ENCODE measurements at places on chromosomes 5 and 9.

DNA sequence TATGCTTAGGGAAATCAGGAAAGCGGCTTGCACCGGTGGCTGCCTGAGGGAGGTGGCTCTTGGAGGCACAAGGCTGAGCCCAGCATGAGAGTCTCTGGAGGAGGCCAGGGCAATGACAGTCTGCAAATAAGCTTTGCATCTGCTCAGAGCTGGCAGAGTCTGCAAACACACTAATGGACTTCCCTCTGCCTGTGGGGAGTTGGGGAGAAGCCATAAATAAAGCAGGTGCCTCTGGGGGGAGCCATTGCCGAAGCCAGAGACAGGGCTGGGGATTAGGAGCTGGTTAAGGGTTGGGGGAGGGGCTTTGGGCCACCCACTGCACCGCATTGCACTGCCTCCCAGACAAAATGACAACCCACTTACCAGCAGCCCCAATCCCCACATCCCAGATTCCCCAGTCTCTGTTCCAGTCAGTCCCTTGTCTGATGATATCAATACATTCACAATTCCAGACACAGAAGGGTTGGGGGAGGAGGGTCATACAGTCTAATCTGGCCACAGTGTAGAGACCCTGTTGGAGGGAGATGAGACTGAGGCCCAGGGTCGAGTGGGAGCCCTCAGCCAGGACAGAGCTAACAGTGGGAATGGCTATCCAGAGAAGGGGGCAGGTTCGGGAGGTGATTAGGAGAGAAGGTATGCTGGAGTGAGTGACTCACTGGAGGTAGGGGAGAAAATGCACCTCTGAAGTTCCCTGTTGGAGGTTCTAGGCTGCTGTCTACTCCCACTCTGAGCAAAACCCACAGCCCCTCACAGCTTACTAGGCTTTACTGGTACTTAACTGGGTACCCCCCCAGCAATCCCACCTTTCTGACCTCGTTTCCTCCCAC lies 53.7 kb downstream of the PAX5 start:
- DNase-seq = no peak

DNA sequence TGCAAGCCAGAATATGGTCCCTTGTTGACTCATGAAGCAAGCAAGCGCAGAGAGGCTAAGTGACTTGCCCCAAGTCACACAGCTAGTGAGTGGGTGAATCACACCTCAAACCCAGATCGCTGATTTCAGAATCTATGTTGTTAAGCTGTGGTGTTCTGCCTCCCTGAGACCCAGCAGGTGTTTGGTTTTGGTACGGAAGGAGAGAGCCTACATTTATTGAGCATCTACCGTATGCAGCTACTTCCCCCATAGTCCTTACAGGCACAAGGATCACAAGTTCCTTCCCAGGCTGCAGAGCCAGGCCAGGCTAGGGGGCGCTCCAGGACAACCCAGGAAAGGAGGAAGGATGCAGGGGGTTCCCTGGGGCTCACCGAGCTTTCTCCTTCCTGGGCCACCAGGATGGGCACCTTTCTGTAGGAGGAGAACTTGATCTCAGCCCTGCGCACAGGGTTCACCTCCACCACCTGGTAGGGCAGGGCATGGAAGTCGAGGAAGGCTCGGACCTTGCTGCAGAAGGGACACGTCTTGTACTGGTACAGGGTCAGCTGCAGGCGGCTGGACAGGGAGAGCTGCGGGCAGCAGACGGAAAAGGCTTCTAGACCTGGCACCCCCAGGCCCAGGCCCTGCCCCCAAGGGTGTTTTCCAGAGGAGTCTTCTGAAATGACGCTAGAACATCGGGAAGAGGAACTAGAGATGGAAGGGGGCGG lies 2.5 kb downstream of the PTGES2 start:
- peak; percentile 50 for DNase-seq

DNA sequence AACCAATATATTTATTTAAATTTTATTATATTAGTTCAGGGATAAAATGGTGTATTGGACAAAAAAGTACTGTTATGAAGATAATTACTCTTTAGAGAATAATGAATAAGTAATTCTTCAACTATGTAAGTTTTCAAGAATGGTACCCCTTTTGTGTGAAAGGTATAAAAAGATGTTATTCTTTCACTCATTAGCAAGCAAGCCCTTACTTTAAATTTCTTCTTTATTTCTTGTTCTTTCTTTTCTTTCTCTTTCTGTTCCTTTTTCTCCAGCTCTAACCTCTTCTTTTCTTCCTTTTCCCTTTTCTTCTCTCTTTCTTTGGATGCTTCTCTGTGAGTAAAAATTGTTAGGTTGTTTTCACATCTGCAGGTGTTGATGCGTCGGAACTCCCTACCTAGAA lies 63.2 kb upstream of the RICTOR start:
- no peak for DNase-seq

DNA sequence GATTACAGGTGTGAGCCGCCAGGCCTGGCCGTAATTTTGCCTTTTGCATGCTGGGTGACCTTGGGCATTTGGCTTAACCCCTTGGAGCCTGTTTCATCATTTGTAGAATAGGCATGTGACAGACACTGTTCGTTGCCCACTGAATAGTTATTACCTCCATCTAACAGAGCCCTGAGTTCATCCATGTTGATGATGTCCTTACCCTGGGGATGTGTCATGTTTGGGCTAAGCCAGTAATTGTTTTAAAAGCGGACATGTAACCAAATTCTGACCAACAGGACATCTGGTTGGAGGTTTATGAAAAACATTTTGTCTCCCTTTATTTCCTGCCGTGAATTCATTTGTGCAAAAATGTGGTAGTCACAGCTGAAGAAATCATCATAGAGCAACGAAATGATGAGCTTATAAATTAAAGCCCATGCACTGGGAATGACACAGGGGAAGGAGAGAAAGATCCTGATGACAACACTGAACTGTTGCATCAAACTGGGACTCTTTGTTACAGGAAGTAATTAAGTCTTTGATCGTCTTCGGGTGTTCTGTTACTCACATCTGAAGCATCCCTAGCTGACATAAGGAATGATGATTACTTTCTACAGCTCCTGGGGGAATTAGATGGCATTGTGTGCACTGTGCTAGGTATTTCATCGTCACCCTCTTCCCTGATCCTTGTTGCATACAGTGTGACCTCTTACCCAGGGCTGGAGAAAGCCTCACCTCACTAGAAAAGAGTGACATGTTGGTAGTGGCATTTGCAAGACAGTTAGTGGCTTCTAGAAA lies 117.8 kb downstream of the FGF18 start:
- DNase-seq = no peak

DNA sequence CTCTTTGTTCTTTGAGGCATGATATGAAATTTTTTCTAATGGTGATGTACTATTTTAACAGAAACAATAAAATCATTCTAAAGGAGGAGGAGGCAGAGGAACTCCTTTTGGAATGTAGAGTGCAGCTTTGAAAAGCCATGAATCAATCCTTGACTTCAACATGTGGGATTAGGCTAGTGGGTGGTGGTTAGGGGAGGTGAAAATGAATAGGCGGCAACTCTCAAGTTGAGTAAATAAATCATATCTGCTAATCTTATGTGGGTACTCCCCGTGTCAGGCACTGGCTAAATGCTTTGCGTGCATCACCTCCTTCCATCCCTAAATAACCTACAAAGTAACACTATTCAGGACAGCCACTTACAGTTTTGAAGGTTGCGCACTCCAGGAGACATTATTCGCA lies 35.1 kb downstream of the FAM81B start:
- DNase-seq = no peak

GRCh38 chr5:34485768-34486030 lies 170.4 kb upstream of the RAI14 start:
- DNase-seq = no peak

GRCh38 chr9:122124528-122124927 lies 31.4 kb upstream of the TTLL11 start:
- DNase-seq = no peak

GRCh38 chr5:55868846-55869245 lies 17.7 kb downstream of the IL31RA start:
- peak; percentile 67 for DNase-seq

DNA sequence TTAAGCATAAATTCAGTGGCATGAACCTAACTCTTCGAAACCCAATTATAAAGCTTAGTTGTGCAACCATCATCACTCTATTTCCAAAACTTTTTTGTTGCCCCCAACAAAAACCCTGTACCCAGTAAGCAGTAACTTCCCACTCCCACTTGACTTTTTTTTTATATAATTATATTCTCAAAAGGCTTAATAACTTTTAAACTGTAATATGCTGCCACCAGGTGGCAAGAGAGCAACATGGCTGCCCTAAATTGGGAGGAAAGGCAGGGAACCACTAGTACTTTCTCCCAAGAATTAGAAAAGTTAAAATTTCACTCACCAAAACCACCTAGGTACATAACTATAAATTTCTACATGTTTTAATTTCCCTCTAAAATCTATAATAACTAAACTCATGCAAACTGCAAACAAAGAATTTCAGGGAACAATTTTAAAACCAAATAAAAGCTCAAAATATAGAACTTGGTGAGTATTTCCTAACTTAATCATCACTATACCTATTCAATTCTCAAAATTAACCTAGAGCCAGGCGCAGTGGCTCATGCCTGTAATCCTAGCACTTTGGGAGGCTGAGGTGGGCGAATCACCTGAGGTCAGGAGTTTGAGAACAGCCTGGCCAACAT lies 50.2 kb upstream of the RNF38 start:
- DNase-seq = no peak

- DNase-seq = no peak
Observed at GRCh38 chr5:61622156-61622555, 290.1 kb downstream of the ZSWIM6 start.

GRCh38 chr9:123959787-123960186 lies 29.9 kb upstream of the DENND1A start:
- no peak for DNase-seq

GRCh38 chr5:125870256-125870655 lies 553.0 kb upstream of the GRAMD2B start:
- no peak for DNase-seq

GRCh38 chr5:154193701-154194121 lies 3.2 kb downstream of the GALNT10 start:
- no peak for DNase-seq

DNA sequence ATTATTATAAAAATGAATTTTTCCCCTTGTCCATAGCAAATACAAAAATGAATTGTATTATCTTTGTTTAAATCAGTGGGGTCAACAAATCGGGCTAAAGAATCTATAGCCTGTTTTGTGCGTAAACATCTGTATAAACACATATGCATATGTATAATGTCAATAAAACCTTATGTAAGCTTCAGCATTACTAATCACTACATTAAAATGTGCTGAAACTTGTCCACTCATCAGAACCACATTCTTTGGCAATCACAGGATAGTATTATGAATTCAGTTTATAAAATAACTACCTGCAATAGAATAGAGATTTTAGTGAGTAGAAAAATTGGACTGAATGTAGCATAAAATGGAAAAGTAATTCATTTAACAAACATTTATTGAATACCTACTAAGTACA lies 30.6 kb downstream of the RGMB start:
- DNase-seq = no peak

GRCh38 chr9:15032860-15033259 lies 122.6 kb upstream of the FREM1 start:
- DNase-seq = no peak

- no peak for DNase-seq
Observed at GRCh38 chr9:99632349-99633038, 189.2 kb upstream of the NR4A3 start.

DNA sequence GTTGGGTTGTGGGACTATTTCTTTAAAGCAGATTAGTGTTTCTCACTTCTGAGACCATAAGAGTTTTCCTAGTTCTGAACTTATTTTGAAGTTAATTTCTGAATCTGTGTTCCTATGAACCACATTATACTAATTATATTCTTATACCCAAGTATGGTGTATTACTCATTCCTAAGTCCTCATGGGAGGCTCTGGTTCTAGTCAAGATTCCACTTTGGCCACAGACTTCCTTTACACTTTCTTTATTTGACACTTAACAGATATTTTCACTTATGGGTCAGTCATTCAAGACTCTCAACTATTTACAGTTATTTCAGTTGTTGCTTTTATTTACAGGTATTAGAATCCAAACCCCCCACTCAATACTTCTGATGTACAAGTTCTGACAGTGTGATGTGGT lies 937.2 kb upstream of the TYRP1 start:
- DNase-seq = no peak

DNA sequence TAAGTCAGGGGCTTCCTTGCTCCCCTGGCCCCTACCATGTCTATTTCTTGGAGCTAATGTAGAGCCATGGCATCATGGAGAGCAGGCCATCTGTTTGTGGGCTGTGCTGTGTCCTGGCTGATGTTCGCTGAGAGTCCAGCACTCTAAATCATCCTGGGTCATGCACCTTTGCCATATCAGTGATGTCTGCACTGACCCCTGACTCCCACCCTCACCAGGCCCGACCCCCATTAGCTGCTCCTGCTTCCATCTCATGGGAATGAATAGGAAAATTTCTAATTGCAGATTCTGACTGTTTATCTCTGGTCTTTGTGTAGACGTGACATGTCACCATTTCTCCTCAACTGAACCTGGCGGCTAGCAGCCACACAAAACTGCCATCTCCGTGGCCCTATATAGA lies 236.9 kb downstream of the NSG2 start:
- no peak for DNase-seq

DNA sequence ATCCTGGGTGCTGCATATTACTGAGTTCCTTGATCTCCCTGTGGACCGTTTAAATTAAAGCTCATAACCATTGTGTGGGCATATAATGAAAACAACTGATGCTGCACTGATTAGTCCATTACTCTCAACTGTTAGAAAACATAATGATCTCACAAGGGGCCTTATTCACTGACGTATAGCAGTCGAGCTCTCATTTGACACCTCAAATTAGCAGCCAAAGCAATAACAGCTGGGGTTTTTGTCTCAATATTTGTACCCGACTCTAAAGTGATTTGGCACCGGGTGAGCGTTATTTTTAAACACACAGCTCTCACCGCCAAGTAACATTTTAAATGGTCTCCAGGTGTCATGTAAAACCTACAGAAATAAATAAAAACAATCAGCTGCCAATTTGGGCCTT lies 252.2 kb upstream of the PANK3 start:
- no peak for DNase-seq

DNA sequence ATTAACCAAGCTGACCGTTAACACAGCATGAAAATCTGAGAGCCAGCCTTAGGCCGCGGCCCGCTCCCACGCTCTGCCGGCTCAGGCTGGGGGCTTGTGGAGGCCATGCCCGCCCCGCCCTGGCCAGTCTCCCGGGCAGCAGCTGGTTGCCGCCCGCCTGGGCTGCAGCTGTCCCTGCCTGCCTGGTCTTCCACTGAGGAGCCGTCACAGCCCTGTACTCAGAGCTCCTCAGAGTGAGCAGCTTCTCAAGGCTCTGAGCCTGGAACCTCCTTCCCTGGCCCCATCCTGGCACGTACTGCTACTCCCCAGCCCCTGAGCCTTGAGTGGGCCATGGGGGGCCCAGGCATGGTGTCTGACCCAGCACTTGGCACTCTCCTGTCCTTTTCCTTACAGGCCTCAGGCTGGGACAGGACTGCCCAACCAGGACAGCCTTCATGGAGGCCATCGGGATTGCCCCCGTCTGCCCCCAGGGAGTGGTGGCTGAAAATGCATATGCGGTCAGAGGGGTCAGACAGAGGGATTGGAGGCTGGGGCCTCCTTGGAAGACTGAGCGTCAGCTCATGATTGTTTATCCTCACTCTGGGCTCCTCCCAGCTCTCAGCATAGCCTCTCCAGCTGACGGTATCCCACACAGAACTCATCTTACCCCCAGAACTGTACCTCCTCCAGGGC lies 11.9 kb downstream of the FGFR4 start:
- no peak for DNase-seq

GRCh38 chr9:22112870-22113821 lies 104.0 kb upstream of the CDKN2B start:
- DNase-seq = no peak

GRCh38 chr5:10315201-10315600 lies 7.5 kb upstream of the CMBL start:
- no peak for DNase-seq
